ENCODE measurements at places on chromosomes 12 and 14.

- no peak for DNase-seq
These were observed 1070.7 kb upstream of the NOVA1 start for GRCh38 chr14:27668531-27668930.

DNA sequence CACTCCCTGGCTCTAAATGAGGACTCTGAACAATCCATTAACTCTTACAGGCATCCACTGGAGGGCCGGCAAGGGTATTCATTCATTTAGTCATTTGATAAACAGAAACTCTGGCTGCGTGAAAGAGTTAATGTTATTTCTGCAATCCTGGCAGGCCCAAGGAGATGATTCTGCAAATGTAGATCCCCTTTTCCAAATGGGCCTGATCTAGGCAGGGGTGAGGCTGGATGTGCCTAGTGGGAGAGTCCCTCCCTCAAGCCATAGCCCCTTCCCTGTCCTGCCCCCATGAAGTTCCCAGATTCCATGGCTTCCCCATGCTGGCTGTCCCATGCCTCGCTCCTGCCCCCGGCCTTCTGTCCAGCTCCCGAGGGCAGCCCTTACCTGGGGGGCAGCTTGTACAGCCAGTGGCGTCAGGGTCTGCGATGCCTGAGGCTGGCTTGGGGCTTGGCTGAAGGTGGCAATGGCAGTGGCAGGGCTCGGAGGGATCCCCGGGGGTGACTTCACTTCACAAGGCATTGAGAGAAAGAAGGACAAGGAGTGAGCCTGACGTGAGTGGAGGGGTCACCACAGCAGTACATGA is 18.4 kb downstream of the POU6F1 start:
- no peak for DNase-seq

- DNase-seq = no peak
These were observed 2.1 kb upstream of the IL23A start for GRCh38 chr12:56336361-56337167.

DNA sequence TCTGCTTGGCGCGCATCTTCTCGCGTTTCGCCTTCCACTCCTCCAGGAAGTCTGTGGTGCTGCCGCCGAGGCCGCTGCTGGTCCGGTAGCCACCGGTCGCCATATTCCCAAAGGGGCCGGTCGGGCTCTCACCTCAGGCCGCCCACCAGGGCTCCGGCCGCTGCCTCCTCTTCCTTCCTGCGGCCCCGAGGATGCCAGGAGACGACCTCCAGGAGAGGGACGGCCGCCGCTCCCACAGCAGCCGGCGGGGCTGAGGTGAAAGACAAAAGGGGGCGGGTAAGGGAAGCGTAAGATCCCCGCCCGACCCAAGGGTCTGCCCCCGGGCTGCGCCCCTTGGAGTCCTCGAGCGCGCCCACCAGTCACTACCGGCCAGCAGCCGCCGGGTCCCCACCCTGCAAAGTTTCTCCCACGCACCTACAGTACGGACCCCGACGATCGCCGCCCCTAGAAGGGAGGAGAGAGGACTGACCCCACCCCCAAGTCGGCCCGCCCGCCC is 574 bp downstream of the PAWR start:
- no peak for DNase-seq

DNA sequence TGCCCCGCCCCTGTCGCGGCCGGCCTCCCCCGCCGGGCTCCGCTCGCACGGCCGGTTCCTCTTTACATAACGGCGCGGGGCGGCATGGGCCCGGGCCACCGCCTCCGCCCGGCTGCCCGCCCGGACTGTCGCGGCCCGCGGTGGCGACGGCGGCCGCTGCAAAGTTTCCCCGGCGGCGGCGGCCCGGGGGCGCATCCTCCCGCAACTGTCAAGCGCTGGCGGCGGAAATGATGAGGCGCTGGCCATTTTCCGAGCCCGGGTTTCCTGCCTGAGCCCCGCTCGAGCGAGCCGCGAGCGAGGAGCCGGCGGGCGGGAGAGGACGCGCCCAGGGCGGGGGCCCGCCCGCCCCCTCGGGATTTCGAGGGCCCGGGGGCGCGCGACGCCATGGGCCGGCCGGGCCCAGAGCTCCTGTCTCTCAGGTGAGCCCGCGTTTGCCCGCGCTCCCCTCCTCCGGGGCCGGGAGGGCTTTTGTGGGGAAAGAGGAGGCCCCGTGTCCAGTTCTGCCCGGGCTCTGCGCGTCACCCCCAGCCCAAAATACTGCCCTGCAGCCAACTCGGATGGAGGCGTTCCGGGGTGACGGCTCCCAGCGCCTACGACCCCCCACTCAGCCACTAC is at the start of gene SH2B3:
Gene SH2B3, plus strand, starts transcription at position 65 of the 615 bp plus-strand sequence. CDS start 12,223 bp downstream, outside the sequence.
- DNase-seq = peak; percentile 54

DNA sequence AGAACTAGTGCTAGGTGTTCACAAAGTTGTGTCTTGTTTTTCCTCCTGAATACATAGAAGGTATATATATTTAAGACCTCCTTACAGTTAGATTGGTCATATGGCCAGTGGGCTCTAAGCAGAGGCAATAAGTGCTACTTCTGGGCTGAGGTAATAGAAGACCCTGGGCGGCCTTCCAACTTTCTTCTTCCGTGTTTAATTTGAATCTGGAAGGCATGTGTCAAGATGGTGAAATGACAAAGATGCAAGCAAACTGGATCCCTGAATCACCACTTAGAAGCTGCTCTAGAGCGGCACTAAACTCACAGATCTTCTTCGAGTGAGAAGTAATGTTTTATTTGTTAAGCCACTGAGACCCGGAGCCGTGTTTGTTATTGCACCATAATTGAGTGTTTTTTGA is 201.0 kb upstream of the GZMB start:
- DNase-seq = no peak

GRCh38 chr14:51216602-51217001 is 23.4 kb upstream of the TMX1 start:
- DNase-seq = no peak

- no peak for DNase-seq
These were observed 5.3 kb downstream of the FKBP4 start for GRCh38 chr12:2800046-2800570.

- no peak for DNase-seq
These were observed 12.2 kb downstream of the RAPGEF3 start for GRCh38 chr12:47746523-47746922.

GRCh38 chr12:12456637-12457036 is 99.8 kb downstream of the BORCS5 start:
- DNase-seq = peak; percentile 85

- no peak for DNase-seq
These were observed 57.3 kb downstream of the ANKRD9 start for GRCh38 chr14:102452302-102452701.

GRCh38 chr14:56650048-56650447 is 70.5 kb downstream of the TMEM260 start:
- DNase-seq = no peak

DNA sequence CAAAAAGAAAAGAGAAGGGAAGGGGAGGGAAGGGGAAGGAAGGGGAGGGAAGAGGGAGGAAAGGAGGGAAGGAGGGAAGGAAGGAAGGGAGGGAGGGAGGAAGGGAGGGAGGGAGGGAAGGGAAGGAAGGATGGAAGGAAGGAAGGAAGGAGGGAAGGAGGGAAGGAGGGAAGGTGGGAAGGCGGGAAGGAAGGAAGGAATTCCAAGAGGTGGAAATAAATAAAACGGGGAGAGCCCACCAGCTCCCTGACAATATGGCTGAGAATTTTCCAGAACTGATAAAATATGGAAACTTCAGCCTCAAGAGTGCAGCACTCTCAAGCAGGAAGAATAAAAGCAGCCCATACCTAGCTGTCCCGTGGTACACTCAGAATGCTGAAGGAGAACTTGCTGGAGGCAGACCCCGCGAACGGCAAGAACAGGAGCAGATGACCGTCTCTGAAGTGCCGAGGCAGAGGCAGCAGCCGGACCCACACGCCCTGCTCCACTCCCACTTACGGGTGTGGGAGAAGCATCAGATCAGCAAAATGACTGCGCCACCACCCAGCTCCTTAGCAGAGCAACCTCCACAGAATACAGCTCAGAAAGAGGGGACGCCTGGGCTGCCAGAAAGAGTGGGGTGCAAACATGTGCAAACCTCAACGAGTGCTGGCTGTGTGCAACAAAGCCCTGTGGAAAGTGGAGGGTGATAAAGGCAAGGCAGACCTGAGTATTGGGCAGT is 34.1 kb upstream of the INF2 start:
- no peak for DNase-seq

DNA sequence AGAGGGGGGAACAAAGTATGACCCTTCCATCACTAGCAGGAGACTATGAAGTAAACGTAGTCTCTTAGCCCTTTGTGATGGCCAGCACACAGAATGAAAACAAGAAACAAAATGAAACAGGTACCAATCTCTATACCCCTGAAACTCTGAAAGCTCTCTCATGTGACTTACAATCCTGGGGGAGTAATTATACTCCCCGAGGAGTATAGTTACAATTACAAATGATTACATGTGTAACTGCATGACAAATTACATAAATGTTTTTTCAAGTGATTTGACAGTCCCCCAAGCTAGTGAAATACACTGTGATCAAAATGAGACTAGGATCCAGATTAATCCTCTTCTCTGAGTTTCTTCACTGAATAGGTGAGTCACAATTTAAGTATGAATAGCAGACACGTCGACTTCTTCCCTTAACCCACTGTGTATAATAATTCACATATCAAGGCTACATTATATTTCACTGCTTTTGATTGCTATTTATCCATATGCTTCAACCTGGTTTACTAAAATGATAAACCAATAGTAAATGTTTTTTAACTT is 74.0 kb downstream of the SPTSSA start:
- DNase-seq = no peak

- no peak for DNase-seq
These were observed 103.9 kb downstream of the ALG10 start for GRCh38 chr12:34126239-34126641.

- no peak for DNase-seq
These were observed 474.8 kb upstream of the TBX3 start for GRCh38 chr12:115158816-115159215.

DNA sequence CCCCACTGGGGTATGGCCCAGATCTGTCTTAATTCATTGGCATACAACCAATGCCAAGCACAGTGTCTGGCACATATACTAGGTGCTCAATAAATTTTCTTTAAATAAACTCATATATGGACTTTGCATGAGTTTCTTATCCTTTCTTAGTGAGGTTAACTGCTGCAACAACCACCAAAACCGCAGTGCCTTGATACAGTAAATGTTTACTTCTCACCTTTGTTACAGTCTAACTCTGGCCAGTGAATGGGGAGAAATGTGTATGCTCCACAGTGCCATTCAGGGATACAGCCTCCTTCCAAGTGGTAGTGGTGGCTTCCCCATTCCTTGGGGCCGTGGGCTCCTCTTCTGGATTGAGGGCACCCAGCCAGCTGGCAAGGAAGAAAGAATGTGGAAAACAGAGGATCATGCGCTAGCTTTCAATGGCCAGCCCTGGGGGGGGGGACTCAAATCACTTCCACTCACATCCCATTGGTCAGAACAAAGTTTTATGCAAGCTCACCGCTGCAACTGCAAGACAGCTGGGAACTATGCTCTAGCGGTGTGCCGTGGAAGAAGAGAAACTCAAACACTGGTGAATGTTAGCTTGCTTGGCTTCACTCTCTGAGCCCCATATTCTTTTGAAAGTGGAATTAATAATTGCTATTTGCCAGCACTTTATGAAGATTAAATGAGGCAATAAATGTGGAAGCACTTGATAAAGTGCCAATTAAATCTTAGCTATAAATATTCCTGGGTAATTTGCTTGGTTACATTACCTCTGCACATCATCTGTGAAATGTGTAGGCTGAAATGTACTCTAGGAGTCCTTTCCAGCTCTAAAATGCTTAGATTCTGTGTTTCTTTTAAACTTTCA is 51.0 kb upstream of the SOCS2 start:
- no peak for DNase-seq
